ENCODE measurements at places on chromosomes 6 and 20.

DNA sequence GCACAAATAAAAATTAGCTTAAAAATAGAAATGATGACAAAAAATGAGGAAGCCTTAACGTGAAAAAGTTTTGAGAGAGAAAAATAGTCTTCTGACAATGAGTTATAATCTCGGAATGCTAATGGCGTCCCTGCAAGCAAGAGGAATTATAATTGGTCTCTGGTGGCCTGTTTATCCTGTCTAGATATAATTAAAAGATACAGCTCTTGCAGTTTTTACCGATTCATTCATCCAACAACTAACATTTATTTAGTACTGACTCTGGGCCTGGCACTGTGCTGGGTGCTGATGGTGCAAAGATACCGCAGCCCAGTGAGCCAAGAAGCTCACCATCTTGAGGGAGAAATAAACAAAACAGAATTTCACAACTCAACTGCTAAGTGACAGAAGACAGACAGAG, 31.6 kb upstream of the ANKRD60 start:
- DNase-seq, result no peak

GRCh38 chr6:138215093-138215782, 3.1 kb downstream of the PBOV1 start:
- DNase-seq, result no peak

DNA sequence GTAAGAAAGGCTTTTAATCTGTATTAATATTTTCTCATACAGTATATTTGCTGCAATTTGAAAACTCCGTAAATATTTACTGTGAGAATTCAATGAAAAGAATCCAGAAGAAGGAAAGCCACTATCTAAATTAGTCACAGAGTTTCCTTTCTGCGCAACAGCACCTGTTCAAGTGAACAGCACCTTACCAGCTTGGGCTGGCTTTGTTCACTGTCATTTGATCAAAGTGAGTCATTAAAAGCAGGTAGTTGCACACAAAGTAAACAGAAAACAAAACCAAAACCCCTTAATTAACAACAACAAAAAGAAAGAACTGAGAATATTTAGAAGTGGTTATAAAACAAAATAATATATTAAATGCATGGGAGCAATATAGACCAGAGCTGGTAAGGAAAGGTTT, 12.8 kb downstream of the SMLR1 start:
- DNase-seq, result no peak

DNA sequence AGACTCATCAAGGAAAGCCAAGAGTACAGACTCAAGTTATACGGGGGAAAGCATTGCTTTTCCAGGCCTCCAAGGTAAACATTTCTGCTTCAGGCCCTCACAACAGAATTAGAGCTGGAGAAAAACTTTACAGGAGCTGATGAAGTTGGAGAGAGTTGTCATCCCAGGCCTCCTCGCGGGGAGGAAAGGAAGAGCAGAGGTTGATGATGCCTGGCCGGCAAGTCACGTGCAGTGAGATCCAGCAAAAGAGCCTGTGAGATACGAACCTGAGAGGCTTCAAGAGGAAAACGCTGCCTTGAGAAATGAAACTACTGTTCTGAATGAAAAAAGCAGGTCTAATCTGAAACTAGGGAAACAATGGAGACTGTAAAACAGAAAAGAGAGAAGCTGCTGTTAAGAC, 122.9 kb downstream of the FAM120B start:
- DNase-seq, result no peak

GRCh38 chr20:55014766-55015165, 539.4 kb downstream of the DOK5 start:
- DNase-seq, result no peak

- no peak for DNase-seq
Observed at GRCh38 chr6:139250296-139251044, 41.3 kb downstream of the TXLNB start.

- no peak for DNase-seq
Observed at GRCh38 chr6:129606664-129607063, 103.3 kb downstream of the ARHGAP18 start.
